ENCODE measurements at places on chromosomes 6 and 20. TPM values are rescaled to one million over a fixed set of nuclear protein-coding genes. Genes with fewer than 3 reads are reported as not detected.
A peak's percentile ranks its signal among the peaks of the same experiment; 100 is the strongest.

SAYSD1 gene
- 12.9 TPM for total RNA-seq

CALHM6 gene
- 4.2 TPM for total RNA-seq

RAET1G gene
- 18.2 TPM for total RNA-seq

C4A gene
- 1,356 TPM for total RNA-seq

CLPSL1 gene
- not detected for total RNA-seq

CCND3 gene
- 196 TPM for total RNA-seq

COL19A1 gene
- not detected for total RNA-seq

LPA gene
- total RNA-seq = 5.7 TPM

PTCHD4 gene
- total RNA-seq = 1.7 TPM

CCM2L gene
- 3.8 TPM for total RNA-seq

GRCh38 chr6:160426136-160426535 is 78.0 kb downstream of the SLC22A3 start:
- no peak overlapping the region for H3K27ac ChIP-seq
- H3K36me3 ChIP-seq = no peaks in the 10 kb centered on the region
- no peak for DNase-seq
- no peaks in the 10 kb centered on the region for H3K27me3 ChIP-seq

DNA sequence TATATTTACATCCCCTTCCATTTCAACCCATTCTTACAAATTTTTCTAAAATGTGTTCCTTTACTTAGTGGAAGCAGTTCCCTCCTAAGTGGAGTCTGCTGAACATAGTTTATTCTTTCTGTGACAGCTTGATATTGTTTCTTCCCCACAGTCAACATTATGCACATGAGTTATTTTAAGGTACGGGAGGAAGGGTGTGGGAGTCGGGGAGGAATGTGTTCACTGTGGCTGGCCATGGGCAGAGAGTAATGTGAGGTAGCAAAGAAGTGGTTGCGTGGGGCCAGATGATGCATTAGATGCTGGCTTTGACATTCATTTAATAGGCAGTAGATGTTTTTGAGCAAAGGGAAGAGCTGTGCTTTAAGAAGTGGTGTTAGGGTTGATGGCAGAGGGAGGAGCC is 98.5 kb downstream of the ARMC2 start:
- peak overlapping the region; percentile 76 for H3K27ac ChIP-seq
- H3K27me3 ChIP-seq = no peaks in the 10 kb centered on the region
- H3K36me3 ChIP-seq = no peaks in the 10 kb centered on the region
- no peak overlapping the region for H3K4me3 ChIP-seq
- no peak for DNase-seq
- peaks cover 37% of the 10 kb centered on the region for H3K4me1 ChIP-seq

DNA sequence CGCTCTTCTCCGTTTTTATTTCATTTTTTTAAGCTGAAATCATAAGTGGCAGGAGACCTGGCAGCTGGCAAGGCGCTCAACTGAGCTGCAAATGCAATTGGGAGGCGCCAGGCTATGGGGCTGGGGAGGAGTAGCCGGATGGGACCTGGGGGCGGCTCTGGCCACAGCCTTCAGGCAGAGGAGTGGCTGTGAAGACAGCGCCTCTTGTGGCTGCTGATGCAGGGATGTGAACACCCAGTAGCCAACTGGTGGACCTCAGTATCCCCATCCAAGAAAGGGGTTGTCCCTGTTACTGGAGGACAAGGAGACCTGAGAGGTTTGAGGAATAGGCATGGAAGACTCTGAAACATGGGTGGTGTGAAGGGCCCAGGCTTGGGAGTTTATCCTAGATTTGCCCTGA is 12.6 kb downstream of the KCNK17 start:
- peaks cover 14% of the 10 kb centered on the region for H3K4me1 ChIP-seq
- DNase-seq = no peak
- no peak overlapping the region for H3K27ac ChIP-seq
- no peaks in the 10 kb centered on the region for H3K27me3 ChIP-seq
- no peaks in the 10 kb centered on the region for H3K36me3 ChIP-seq

GRCh38 chr6:79536585-79536953 is 661 bp downstream of the LCA5 start:
- H3K4me1 ChIP-seq = no peaks in the 10 kb centered on the region
- peak overlapping the region; percentile 87 for H3K4me3 ChIP-seq
- no peaks in the 10 kb centered on the region for H3K27me3 ChIP-seq

DNA sequence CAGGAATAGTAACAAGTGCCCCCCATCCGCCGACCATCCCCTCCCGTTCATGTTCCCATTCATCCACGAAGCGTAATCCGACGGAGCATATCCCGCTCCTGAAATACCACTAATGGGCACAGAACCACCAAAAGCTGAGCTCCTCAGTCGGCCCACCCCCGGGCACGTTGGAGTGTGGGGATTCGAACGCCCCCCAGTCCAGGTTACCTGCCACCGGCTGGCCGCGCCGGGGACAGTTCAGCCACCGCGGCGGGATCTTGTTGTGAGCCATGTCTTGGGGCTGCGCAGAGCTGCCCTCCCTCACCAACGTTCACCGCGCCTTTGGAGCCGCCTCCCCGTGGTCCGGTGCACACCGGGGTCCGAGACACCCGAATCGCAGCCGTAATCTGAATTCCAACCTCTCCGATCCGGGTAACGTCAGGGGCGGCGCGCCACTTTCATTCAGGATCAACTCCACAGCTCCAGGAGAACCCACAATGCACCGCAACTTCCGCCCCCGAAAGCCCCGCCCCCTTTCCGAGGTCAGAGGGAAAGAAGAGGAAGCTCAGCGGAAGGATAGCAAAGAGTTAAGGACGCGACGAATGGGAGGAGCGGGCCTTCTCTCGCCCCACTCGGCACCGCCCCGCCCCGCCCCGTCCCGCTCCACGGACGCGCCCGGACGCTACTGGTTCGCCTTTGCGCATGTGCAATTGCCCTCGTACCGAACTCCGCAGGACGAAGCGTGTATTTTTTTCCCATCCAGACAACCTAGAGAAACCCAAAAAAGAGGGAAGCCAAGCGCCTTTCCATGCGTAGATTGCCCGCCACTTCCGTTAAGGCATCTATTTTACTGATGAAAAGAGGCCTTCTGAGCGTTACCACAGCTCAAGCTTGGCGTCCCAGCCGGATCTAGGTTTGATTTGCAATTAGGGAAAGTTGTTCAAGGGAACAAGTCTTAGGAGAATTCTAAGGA is at the start of gene RNGTT:
Gene RNGTT (minus strand): TSS at position 480 of the 952 bp plus-strand sequence. CDS start 209 bp downstream, at position 271.
- peak; percentile 99 for DNase-seq
- H3K27me3 ChIP-seq = no peaks in the 10 kb centered on the region
- peak within 1 kb of the TSS; percentile 66 for H3K27ac ChIP-seq
- H3K4me1 ChIP-seq = peaks cover 20% of the 10 kb centered on the region
- peak within 1 kb of the TSS; percentile 33 for H3K4me3 ChIP-seq
- H3K36me3 ChIP-seq = no peaks in the 10 kb centered on the region

GRCh38 chr6:170433163-170434116 is 119.7 kb downstream of the PSMB1 start:
- H3K4me3 ChIP-seq = no peak overlapping the region
- H3K27ac ChIP-seq = no peak overlapping the region
- no peak for DNase-seq
- no peaks in the 10 kb centered on the region for H3K36me3 ChIP-seq

- no peaks in the 10 kb centered on the region for H3K4me1 ChIP-seq
- H3K36me3 ChIP-seq = no peaks in the 10 kb centered on the region
- H3K27ac ChIP-seq = no peak overlapping the region
- DNase-seq = no peak
Measured at GRCh38 chr6:82413868-82414267, 50.3 kb downstream of the TPBG start.

- no peaks in the 10 kb centered on the region for H3K4me1 ChIP-seq
- H3K36me3 ChIP-seq = no peaks in the 10 kb centered on the region
- H3K27me3 ChIP-seq = no peaks in the 10 kb centered on the region
- no peak overlapping the region for H3K27ac ChIP-seq
- no peak for DNase-seq
Measured at GRCh38 chr6:138654715-138655634, 118.6 kb upstream of the CCDC28A start.

- H3K4me1 ChIP-seq = no peaks in the 10 kb centered on the region
- no peak overlapping the region for H3K4me3 ChIP-seq
- H3K36me3 ChIP-seq = no peaks in the 10 kb centered on the region
- DNase-seq = no peak
- H3K27me3 ChIP-seq = no peaks in the 10 kb centered on the region
Measured at GRCh38 chr6:163023700-163024099, 295.9 kb downstream of the PACRG start.

DNA sequence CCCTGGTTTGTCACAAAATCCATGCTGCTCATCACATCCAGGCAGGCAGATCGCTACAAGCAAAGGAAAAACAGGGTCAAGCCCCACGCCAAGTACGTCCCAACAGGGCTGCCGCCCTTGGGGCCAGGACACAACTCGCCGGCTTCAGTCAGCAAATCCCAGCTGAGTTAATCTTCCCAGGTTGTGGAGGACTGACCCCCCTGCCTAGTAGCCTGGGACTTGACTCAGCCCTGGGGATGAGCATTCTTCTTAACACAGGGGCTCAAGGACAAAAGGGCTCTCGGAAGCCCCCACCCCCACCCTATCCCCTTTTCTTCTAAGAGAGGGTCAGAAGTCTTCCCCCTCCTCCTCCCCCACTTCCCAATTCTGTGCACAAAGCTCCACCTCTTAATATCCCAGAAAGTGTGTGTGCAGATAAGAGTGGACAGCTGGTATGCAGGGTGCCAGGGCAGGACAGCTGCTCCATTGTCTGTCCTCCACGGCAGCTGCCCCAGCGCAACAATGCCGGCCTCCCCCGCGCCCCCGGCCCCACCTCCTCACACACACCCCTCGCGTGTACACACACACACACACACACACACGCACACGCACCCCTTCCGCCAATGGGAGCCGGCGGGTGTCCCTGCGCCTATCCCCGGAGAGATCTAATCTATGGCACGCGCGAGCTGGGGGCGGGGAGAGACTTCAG is 4.5 kb downstream of the DLL1 start:
- no peaks in the 10 kb centered on the region for H3K27me3 ChIP-seq
- no peak overlapping the region for H3K4me3 ChIP-seq
- no peak for DNase-seq

DNA sequence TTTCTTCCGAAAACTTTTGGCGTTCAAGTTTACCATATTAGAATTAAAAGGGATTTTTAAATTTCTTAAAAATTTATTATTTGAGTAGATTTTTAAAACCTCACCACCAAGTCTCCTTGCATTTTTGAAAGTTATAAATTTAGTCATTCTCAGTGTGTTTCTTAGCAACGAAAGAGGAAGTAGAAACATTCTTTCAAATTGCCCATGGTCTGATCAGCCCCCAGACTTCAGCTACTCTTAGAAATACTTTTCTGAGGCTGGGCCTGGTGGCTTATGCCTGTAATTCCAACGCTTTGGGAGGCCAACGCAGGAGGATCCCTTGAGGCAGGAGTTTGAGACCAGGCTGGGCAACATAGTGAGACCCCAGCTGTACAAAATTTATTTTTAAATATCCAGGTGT is 15.1 kb upstream of the RTF2 start:
- no peak overlapping the region for H3K4me3 ChIP-seq
- H3K36me3 ChIP-seq = no peaks in the 10 kb centered on the region
- H3K27ac ChIP-seq = no peak overlapping the region
- H3K4me1 ChIP-seq = no peaks in the 10 kb centered on the region
- DNase-seq = no peak
- no peaks in the 10 kb centered on the region for H3K27me3 ChIP-seq

DNA sequence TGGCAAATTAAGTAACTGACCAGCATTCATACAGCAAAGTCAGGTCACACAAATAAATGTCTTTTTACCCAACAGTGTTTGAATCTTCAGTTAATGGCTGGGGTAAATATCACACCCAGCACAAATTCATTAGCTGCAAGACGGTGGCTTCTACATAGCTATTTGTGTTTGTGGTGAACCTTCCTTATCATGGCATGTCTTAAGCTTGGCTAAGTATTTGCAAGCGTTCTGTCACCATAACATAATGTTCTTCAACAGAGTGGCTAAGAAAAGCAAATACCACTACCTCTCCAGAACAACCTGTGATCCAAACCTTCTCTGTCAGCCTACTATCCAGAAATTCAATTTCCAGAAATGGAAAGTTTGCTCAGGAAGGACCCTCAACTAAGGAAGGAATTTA is 255.6 kb upstream of the TAB2 start:
- H3K4me1 ChIP-seq = peaks cover 15% of the 10 kb centered on the region
- H3K4me3 ChIP-seq = no peak overlapping the region
- H3K36me3 ChIP-seq = no peaks in the 10 kb centered on the region
- no peak for DNase-seq
- H3K27ac ChIP-seq = no peak overlapping the region
- no peaks in the 10 kb centered on the region for H3K27me3 ChIP-seq

DNA sequence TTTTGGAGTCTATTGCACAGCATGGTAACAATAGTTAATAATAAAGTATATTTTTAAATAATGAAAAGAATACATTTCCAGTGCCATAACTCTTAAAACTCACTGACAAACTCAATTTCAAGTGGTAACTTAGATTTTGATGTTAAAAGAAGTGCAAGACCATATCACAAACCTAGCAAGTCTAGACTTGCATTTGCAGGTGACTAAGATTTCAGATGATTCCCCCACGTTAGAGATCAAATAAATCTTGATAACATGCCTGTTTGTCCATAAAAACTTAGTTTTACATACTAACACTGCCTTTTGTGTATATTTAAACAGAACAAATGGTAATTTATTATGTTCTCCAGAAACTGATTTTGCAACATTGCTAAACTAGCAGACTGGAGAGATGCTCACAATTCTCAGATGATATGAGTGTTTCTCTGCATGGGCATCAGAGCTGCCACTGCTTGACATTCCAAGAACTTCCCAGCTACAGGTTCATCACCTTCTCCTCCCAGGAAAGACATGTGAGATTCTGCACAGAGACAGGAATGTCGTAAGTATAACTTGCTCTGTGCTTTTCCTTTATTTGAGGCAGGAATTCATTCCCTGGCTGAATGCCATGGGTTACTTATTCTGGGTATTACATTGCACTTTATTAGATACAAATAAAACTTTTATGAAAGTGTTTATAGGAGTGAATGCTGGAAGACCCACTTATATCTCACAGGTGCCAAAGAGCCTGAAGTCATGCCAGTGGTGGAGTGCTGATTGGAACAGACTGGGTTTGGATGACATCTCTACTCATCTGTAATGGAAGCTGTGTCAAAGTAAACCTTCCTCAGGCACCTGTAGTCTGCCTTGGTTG is 160.2 kb upstream of the FOXA2 start:
- no peaks in the 10 kb centered on the region for H3K36me3 ChIP-seq
- no peak overlapping the region for H3K27ac ChIP-seq
- H3K4me1 ChIP-seq = no peaks in the 10 kb centered on the region
- no peaks in the 10 kb centered on the region for H3K27me3 ChIP-seq
- no peak overlapping the region for H3K4me3 ChIP-seq

DNA sequence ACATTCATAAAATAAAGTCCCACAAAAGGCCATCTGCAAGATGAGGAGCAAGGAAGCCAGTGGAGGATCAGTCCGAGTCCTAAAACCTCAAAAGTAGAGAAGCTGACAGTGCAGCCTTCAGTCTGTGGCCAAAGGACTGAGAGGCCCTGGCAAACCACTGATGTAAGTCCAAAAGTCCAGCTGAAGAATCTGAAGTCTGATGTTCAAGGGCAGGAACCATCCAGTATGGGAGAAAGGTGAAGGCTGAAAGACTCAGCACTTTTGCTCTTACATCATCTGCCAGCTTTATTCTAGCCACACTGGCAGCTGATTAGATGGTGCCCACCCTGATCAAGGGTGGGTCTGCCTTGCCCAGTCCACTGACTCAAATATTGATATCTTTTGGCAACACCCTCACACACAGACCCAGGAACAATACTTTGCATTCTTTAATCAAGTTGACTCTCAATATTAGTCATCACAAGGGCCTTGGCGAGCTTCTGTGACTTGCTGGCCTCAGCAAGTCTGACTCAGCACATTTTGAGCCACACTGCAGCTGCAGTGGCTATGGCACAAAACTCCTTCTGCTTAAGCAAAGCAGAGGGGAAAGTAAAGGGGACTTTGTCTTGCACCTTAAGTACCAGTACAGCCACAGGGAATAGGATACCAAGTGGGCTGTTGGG is 1370.3 kb upstream of the CITED2 start:
- H3K4me1 ChIP-seq = peaks cover 8% of the 10 kb centered on the region
- H3K36me3 ChIP-seq = no peaks in the 10 kb centered on the region
- H3K27me3 ChIP-seq = no peaks in the 10 kb centered on the region
- no peak overlapping the region for H3K4me3 ChIP-seq

GRCh38 chr20:52054123-52054522 is 137.5 kb downstream of the ZFP64 start:
- H3K4me3 ChIP-seq = no peak overlapping the region
- no peak for DNase-seq

Data from adrenal gland (tissue), 19 donors.